ENCODE measurements at places on chromosomes 5 and 9.

DNA sequence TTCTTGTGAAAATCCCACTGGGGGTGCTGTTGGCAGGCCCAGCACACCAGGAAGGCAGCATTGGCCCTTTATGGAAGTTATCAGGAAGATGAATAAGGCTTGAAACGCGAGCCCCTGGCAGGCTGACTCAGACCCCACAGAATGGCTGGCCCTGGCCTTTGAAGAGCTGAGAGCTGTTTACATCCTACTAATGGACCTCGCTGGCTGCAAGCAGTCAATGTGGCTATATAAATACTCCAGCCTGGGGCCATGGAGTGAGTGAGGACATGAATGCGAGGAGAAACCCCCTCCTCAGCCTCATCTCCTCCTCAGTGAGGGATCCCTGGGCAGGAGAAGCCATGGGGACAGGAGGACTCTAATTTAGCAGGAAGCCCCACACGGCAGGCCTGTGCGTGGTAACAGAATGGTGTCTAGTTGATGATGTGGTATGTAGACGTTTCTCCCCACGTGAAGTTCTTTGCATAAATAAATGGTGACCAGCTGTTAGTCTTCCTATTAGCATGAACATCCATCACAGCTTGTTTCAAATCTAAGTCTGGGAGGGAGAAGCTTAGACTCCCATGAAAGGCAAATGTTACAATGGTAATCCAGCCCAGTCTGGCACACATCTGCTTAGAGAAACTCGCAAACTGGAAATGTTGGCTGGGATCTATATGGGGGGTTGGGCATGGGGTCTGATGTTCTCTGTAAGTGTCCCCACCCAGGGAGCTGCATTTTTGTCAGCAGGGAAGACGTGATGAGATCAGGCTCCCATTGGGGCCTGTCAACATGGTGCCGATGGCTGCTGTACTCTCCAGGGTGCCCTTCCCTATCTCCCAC lies 175.1 kb upstream of the PITX1 start:
- no peak for DNase-seq

GRCh38 chr9:77133011-77133410 lies 44.3 kb upstream of the VPS13A start:
- DNase-seq, result no peak

DNA sequence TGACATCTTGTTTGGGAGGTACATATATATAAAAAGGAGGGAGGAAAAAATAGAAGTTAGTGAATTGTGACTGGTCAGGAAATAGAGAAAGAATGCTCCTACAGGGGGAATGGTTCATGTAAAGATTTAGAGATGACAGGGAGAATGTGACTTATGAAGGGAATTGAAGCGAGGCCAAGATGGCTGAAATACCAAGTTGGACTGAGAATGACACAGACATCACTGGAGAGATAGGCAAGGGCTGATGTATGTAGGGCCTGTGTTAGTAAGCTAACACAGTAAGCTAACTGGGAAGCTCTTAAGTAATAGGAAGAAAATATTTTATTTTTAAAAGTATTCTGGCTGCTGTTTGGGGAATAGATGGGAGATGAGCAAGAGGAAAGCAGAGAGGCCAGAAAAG lies 286.3 kb downstream of the NNT start:
- no peak for DNase-seq

- no peak for DNase-seq
Observed at GRCh38 chr5:154352960-154353548, 92.7 kb upstream of the SAP30L start.

DNA sequence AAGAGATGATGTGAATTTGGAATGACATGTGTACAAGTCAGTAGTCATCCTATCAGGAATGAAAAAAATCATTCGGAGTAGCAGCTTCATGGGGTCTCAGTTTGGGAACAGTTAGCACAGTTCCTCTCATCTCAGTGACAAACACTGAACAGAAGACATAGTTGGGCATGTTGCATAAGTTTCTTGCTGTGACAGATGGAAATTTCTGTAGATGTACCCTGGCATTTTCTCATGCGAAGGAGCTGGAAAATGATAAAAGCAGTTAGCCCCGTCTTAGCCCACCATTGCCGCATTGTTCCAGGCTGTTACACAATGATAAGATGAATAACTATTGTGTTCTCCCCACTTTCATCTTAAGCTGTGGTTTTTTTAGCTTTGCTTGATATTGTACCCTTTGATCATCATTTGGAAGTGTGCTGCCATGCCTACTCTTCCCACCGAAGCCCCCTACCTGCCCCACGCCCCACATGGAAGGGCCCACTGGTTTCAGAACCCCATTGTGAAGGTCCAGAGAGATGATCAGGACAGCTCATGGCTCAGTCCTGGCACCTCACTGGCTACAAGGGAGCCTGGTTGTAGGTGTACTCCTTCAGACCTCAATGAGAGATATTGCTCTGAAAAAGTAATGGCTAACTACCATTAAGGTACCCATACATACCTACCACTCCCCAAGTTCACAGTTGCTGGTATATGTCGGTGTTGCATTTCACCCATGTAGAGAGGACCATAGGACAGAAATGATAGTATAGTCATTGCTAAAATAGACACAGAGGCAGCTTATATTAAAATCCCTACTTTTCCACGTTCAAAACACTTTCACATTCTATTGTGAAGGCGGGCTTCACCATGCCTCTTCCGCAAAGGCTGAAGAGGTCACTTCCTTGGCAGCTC lies 38.8 kb downstream of the SFXN1 start:
- no peak for DNase-seq

DNA sequence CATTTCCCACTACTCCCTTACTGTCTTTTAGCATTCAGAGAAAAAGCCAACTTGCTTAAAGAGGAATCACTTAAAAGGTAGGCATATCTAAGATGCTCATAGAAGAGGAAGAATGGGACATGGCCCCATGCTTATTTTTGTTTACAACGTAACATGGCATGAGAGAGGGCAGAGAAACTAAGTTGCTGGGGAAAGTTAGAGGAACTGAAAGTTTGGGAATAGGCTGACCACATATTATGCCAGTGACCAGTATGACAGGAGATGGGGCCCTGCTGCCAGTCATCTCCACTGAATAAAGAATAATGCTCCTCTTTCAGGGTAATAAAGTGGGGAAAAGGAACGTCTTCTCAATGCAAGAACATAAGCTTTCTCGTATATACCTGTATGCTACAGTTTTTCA lies 1.9 kb downstream of the PLPP6 start:
- no peak for DNase-seq

- no peak for DNase-seq
Observed at GRCh38 chr5:148984345-148984744, 78.5 kb downstream of the SH3TC2 start.

DNA sequence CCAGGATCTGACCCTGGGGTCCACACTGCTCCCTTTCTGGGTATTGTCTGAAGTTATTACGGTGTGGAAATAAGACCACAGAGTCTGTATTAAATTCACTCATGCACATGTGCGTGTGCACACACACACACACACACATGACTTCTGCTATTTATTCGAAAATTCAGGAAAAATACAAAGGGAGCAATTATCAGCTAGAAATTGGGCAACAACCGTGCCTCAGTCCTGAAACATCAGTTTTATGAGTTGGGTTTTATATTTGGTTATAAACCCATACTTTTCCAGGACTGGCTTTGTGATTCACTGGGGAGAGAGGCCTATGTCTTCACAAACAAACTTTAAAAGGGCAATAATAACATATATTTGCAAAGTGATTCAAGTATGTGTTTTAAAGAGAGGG lies 90.2 kb downstream of the ANGPTL2 start:
- no peak for DNase-seq

DNA sequence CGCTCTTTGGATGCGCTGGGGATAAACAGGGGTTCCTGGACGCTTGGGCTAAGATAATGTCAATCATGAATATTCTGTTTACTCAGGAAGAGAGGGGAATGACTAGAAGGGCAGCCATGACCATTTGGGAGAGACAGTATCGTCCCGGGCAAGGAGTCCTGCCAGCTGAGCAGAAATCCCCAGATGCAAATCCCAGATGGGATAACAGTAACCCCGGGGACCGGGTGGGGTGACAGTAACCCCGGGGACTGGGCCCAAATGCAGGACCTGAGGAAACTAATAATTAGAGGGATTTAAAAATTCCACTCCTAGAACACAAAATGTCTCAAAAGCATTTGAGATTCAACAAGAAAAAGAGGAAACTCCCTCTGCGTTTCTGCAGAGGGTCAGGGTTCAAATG lies 189.0 kb upstream of the PPP1R26 start:
- DNase-seq, result no peak

- no peak for DNase-seq
Observed at GRCh38 chr9:114205171-114206015, 50.1 kb downstream of the COL27A1 start.

GRCh38 chr5:102937894-102938293 lies 182.0 kb downstream of the GIN1 start:
- DNase-seq, result no peak

- DNase-seq, result no peak
Observed at GRCh38 chr5:55853818-55854217, 2.7 kb downstream of the IL31RA start.

GRCh38 chr5:131466171-131466766 lies 168.8 kb downstream of the RAPGEF6 start:
- no peak for DNase-seq

GRCh38 chr9:114289106-114289505 lies 33.8 kb upstream of the ORM1 start:
- no peak for DNase-seq

- DNase-seq, result no peak
Observed at GRCh38 chr9:110317911-110318310, 19.8 kb downstream of the TXNDC8 start.

- no peak for DNase-seq
Observed at GRCh38 chr5:37478121-37478894, 99.2 kb downstream of the WDR70 start.

DNA sequence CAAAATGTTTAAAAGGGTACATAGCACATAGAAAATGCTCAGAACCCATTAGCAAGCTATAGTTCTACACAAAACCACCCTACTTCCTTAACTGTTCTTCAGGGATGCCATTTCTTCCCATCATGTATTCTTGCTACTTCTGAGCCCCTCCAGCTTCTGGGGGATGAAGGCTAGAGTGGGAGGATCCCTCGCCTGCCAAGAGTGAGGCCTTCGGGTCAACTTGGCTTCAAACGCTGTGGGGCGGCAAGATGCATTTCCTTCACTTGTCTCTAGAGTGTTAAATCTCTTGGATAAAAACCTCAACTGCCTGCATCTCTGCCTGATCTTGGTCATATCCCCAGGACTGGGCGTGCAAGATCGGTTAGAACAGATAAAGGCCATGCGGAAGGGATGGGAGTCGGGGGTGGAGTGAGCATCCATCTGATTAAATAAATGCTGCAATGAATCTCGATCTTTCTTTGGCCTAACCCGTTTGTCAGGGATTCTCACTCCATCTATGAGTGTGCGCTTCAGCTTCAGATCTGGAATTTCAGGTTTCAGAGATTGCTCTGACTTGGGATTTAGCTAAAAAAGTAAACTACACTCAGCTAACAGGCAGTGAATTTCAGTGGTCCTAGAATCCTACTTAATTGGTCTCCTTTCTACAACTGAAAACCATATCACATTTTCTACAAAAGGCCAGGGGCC lies 118.0 kb upstream of the PANK3 start:
- DNase-seq, result no peak

DNA sequence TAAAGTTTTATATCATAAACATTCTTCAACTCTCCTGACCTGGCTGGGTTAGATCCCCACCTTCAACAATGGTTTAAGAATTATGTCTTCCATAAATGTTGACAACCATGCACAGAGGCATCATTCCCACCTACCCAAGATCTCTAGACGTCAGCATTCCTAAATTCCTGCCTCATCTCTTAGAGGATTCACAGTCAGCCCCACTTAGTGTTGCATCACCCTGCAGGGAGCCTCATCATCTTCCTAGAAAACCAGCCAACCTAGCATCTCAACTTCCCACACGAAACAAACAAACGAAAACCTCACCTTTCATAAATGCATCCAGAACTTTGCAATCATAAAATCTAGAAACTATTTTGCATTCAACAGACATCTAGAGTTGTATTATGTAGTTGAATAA lies 816.1 kb upstream of the C9orf72 start:
- no peak for DNase-seq

DNA sequence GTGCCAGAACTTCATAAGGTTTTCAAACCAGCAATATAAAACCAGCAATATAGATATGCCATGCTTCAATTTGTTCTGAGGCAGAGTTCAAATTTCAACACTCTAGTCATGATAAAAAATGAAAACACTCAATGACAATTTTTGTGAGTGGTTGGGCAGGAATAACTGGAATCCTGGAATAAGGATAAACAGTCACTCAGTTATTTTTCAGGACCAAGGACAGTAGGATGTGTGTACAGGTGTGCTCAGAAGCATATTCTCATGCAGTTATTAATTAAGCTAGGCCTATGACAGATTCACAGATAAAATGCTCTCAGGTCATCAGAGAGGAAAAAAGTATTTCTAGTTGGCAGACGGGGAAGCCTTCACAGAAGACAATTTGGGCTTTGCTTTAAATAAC lies 117.3 kb upstream of the PPP2R2B start:
- no peak for DNase-seq

DNA sequence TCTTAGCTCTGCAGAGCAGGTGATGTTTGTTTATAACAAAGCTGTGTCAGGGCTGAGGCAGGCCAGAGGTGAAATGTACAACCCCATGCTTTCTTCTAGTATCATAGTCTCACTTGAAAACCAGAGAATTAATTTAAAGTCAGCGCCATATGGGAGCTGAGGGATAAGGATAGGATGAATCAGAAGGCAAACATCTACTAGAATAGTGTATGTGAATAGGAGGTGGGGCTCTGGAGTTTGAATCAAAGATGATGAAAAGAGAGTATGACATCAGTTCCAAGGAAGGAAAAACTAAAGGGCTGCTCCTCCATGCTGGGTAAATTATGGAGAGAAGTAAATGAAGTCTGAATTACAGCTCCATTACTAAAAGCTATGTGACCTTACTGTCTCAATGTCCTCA lies 441.5 kb downstream of the RASEF start:
- DNase-seq, result no peak

DNA sequence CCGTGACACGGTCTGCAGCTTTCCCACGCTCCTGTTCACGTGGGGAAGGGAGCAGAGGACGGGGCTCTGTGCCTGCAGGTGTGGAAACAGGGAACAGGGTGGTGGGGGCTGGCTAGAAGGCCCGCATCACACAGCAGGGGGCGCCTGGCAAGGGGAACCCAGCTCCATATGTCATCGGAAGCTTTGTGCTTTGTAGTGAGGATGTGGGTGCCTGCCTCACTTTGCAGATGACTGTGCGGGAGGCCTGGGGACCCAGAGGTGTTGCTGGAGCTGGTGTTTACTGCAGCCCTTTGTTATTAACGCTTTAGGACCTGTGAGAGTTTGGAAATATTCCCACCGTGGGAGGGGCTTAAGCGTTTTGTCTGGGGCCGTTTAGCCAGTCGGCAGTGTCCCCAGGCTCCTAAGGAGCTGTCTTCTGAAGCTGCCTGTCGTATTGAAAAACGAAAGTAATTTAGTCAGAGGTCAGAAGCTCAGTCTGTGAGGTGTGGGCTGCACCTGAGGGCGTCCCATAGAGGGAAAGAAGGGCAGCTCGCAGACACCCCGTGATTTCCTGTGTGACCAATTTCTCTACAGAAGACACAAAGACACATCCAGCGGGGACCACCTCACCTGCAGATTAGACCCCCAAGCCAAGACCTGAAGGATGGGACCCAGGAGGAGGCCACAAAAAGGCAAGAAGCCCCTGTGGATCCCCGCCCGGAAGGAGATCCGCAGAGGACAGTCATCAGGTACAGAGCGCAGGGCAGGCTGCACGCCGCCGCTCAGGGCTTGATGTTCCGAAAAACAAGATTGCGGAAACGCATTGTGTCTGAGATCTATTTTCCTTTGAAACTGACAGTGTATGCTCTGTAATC lies 9.1 kb downstream of the MAN1B1 start:
- peak; percentile 91 for DNase-seq
